ENCODE measurements at places on chromosomes 12 and 14. TPM values are rescaled to one million over a fixed set of nuclear protein-coding genes. Genes with fewer than 3 reads are reported as not detected.
A peak's percentile ranks its signal among the peaks of the same experiment; 100 is the strongest.

DNA sequence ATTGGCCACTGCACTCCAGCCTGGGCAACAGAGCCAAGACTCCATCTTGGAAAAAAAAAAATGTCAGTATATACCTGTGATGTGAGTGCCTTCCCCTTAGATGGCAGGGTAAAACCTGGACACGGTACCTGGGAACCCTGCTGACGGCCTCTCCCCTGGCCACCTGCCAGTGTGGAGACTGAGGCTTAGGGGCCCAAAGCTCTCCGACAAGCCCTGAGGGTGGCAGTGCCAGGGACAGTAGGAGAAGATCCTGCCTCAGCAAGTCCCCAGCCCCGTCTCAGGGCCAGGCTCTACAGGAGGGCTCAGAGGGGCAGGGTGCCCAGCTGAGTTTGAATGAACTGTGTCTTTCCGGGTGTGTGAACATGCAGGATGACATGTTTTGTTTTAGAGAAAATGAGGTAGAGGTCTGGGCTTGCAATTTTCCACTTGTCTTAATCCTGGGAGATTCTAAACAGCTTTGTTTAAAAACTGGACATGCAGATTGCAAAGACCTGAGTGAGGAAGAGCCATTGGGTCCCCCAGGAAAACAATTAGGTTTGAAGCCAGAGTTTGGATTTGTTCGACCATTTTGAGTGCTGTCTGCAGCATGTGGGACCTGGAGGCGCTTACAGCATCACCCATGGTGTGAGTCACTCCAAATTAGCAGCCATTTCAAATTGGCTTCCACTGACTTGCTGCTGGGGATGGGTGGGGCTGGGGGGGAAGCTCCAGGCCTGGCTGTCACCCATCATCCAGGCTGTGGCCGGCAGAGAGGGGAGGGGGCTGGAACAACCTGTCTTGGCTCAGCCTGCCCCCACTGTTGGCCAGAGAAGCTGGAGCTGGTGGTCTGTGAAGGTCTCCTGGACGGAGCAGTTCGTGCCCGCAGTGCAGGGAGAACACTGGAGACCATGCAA lies 10.8 kb downstream of the TSPAN9 start:
- no peak for DNase-seq

DNA sequence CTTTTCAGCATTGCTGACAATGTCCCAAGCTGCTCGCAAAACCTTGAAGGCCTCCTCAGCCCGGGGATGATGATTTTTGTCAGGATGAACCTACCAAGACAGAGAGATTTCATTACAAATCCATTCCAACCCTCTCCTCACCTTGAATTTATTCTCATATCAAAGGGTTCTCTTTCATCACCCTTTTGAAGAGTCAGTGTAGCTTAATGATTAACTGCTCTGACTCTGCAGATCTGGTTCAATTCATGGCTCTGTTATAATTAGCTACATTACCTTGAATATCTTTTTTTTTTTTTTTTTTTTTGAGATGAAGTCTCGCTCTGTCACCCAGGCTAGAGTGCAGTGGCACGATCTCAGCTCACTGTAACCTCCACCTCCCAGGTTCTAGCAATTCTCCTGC lies 5.6 kb downstream of the ORMDL2 start:
- DNase-seq = no peak

- no peak for DNase-seq
Observed at GRCh38 chr12:77943466-77943865, 112.8 kb downstream of the NAV3 start.

DNA sequence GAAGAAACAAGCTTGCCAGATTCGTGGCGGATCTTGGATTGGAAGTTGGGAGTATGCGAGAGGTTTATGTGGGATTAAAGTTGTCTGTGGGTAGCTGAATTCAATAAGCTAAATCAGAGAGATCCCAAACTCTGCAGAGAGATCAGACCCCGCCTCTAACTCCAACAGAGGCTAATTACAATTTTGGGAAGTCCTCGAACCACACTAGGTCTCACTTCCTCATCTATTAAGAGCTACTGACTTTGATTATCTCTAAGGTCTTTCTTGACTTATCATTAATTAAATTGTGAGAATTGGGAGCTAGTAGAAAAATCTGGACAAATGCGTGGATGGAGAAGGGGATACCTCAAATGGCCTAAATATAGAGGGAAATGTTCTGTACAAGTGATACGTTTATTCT lies 9.1 kb downstream of the NTF3 start:
- no peak for DNase-seq

DNA sequence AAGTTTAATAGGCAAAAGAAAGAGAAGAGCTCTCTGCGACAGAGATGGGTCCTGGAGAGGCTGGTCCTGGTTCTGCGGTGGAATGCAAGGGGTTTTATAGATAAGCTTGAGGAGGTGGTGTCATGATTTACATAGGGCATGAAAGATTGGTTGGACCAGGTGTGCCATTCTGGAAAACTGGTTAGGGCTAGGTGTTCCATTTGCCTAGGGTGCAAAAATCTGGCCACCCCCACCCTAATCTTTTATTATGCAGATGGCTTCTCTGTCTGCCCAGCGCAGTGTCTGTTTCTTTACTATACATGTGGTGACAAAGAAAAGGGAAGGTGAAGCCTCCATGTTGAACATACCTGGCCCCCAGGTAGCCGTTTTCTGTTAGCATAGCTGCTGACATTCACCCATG lies 65.4 kb downstream of the ERC1 start:
- no peak for DNase-seq

DNA sequence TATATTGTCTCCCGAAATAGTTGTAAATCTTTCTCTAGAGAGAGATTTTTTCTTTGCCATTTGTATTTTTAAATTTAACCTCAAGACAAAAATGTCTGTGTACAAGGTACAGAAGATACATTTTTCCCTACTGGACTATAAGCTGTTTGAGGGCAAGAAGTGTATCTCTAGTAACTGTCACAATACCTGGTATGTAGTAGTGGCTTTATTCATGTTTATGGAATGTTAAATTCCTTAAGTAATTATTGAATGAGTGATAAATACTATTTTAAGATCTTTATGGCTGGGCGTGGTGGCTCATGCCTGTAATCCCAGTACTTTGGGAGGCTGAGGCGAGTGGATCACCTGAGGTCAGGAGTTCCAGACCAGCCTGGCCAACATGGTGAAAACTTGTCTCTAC lies 24.4 kb upstream of the CDK17 start:
- no peak for DNase-seq

GRCh38 chr12:69254046-69254445 lies 14.7 kb downstream of the CPSF6 start:
- DNase-seq = no peak

- no peak for DNase-seq
Observed at GRCh38 chr14:68407285-68407684, 385.6 kb downstream of the ZFP36L1 start.

GRCh38 chr12:51760231-51760630 lies 88.3 kb downstream of the FIGNL2 start:
- no peak for DNase-seq

- peak; percentile 21 for DNase-seq
Observed at GRCh38 chr14:65156568-65157366, 54.5 kb upstream of the MAX start.

- no peak for DNase-seq
Observed at GRCh38 chr12:123474485-123475245, 16.7 kb downstream of the SNRNP35 start.

- DNase-seq = no peak
Observed at GRCh38 chr12:108175310-108175709, 46.2 kb downstream of the WSCD2 start.

DNA sequence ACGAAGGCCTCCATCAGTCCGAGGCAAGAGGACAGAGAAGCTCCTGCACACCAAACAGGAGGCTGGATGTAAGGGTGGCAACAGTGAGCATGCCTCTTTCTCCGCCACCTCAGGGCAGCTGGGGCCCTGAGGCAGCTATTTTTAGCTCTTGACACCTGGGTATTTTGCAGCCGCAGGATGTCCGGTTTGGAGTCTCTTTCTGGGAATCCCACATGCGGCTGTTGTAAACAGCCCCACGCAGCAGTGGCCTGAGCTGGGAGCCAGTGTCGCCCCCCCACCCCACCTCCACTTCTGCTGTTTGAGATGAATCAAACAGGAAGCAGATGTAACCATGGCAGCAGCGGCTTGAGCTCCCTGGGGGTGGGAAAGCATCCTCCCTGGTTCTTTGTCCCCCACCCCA lies 11.7 kb downstream of the HDAC7 start:
- DNase-seq = no peak

- no peak for DNase-seq
Observed at GRCh38 chr14:62097824-62098223, 335.6 kb downstream of the SNAPC1 start.

Gene GRIP1
- not detected for total RNA-seq

Gene KRT83
- not detected for total RNA-seq

Gene BEST3
- not detected for total RNA-seq

Gene SAMD15
- total RNA-seq = 0.14 TPM

Gene KCNJ8
- total RNA-seq = 7.0 TPM

Gene CCDC196
- total RNA-seq = not detected

Gene SERPINA1
- total RNA-seq = 22.4 TPM

Gene GALNT8
- total RNA-seq = 4.5 TPM

Gene GALNT9
- total RNA-seq = 1.7 TPM

Measured in thoracic aorta (tissue), 2 donors.